Dermis blood vessel endothelial cell (primary cell): ENCODE measurements at places on chromosomes 5 and 9. TPM values are rescaled to one million over a fixed set of nuclear protein-coding genes. Genes with fewer than 3 reads are reported as not detected.

The KLHL3 gene
- 21.1 and 32.6 TPM in 2 replicates for total RNA-seq

The TRUB2 gene
- total RNA-seq, result 16.2 and 24.9 TPM in 2 replicates

The LRRC19 gene
- total RNA-seq, result not detected in 2 replicates

The PCDHB7 gene
- 0.68 and 0.74 TPM in 2 replicates for total RNA-seq

The GABRG2 gene
- total RNA-seq, result not detected in 2 replicates

The PLAC8L1 gene
- not detected in 2 replicates for total RNA-seq

GRCh38 chr5:96703995-96704394 lies 41.8 kb downstream of the CAST start:
- DNase-seq, result no peak

- DNase-seq, result no peak
These were observed 66.0 kb upstream of the CKMT2 start for GRCh38 chr5:81167078-81167477.

- DNase-seq, result no peak
These were observed 46.1 kb downstream of the NIPAL4 start for GRCh38 chr5:157506066-157506590.

DNA sequence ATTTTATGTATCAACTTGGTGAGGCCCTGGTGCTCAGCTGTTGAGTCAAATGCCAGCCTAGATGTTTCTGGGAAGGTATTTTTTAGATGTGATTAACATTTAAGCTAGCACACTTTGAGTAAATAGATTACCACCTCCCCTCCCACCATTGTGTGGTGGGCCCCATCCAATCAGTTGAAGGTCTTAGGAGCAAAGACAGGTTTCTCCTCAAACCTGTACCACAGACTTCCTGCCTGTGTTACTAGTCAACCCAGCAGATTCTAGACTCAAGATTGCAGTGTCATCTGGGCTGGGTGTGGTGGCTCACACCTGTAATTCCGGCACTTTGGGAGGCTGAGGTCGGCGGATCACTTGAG lies 33.8 kb downstream of the MRPL36 start:
- no peak for DNase-seq

GRCh38 chr5:72383280-72383679 lies 63.1 kb downstream of the PTCD2 start:
- DNase-seq, result no peak

DNA sequence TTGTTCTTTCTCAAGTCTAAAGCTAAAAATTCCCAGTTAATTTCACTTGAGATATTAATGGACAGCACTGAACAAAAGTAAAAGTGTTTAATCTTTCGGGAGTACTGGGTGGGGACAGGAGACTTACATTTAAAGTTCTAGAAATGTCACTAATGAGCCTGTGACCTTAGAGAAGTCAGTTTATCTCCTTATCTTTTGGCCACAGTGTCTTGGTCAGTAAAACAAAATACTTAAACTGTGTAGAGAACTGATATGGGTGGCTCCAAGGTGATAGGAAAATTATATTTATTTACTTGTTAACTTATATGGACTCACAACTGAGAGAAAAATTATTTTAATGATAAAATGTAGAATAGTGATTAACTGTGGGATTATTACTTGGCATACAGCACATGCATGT lies 8.9 kb downstream of the IPO11 start:
- no peak for DNase-seq

DNA sequence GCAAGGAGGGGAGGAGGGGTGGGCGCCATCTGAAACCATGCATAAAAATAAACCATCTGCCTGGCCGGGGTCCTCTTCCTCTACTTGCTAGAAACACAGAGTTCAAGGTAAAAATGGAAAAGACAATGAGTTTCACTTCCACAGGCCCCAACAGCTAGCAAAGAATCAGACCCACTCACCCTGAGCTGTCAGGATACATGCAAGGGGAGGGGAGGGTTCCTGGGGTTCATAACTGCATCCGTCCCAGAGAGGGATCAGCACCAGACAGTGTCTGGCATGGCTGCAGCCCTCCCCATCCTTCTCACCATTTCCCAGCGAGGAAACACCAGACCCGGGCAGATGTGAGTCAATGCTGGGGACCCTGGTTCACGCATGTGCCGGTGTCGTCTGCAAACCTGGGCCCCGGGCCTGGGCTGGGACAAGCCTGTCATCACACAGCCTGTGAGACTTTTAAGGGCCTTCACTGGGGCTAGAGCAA lies 55.4 kb downstream of the SEMA4D start:
- no peak for DNase-seq

GRCh38 chr5:57002959-57003485 lies 51.1 kb upstream of the MIER3 start:
- DNase-seq, result no peak

GRCh38 chr5:90161414-90161813 lies 248.1 kb downstream of the CETN3 start:
- peak; percentile 55 for DNase-seq

DNA sequence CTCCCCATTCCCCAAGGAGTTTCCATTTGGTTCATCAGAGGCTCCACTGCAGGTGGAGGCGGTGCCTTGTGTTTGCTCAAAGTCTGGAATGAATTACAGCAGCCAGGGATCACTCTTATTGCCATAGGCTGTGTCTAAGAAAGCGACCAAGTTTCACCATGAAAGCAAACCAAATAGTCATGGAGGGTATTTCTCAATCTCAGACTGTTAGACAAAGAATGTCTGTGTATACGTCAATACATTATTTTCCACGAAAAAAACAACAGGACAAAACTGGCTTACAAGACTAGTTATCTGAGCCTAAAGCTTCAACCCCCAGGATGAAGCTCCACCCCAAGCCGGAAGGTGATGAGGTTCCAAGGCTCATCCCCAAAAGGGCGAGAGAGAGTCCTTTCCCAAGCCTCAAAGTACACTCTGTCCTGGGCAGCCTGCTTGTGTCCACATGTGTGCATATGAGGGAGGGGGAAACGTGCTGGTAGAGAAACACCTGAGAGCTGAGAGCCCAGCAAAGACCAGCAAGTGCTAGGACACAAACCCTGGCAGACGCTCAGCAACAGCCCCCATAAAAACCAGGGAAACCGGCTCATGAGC lies 4.3 kb downstream of the B4GALT1 start:
- no peak for DNase-seq

GRCh38 chr5:65926893-65927292 lies 518 bp downstream of the ERBIN start:
- DNase-seq, result peak; percentile 48

- DNase-seq, result no peak
These were observed 335.7 kb upstream of the PIK3R1 start for GRCh38 chr5:67879620-67880510.

DNA sequence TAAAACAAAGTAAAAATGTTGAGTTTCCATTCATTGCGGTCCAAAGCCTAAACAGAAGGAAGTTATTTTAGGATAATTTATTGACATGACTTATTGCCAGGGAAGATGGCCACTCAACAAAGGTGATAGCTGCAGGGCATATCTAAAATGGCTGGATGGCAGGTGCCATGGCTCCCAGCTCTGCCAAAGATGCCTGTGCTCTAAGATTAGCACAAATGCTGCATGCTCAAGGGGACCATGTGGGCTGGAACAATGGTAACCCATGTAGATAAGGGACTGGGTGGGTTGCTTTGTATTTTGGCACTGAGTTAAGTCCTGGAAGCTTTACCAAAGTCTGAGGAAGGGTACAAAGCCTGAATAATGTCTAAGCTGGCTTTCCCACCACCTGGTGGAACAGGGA lies 95.5 kb upstream of the IFNK start:
- DNase-seq, result no peak

DNA sequence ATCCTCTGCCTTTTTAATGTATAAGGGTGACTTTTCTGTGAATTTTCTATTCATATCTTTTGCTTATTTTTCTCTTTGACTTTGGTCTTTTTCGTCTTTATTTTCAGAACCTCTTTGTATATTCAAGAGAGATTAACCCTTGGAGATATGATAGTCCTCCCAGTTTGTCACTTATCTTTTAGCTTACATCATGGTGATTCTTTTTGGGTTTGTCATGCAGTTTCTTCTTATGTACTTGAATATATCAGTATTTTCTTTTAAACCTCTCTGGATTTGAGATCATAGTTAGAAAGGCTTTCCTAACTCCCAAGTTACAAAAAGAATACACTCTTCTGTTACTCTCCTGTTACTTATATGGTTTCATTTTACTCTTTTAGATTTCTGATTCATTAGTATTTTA lies 27.5 kb upstream of the GPR21 start:
- DNase-seq, result no peak

DNA sequence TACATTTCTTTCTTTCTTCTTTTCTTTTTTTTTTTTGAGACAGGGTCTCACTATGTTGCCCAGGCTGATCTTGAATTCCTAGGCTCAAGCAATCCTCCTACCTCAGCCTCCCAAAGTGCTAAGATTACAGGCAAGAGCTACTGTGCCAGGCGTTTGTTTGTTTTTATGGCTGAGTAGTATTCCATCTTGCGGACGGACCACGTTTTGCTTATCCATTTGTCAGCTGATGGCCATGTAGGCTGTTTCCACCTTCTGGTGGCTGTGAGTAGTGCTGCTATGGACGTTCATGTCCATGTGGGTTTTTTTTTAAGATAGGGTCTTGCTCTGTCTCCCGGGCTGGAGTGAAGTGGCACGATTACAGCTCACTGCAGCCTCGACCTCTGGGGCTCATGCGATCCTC lies 2.5 kb downstream of the DOK3 start:
- DNase-seq, result peak; percentile 62
